ENCODE measurements at places on chromosomes 3 and 15. TPM values are rescaled to one million over a fixed set of nuclear protein-coding genes. Genes with fewer than 3 reads are reported as not detected.

DNA sequence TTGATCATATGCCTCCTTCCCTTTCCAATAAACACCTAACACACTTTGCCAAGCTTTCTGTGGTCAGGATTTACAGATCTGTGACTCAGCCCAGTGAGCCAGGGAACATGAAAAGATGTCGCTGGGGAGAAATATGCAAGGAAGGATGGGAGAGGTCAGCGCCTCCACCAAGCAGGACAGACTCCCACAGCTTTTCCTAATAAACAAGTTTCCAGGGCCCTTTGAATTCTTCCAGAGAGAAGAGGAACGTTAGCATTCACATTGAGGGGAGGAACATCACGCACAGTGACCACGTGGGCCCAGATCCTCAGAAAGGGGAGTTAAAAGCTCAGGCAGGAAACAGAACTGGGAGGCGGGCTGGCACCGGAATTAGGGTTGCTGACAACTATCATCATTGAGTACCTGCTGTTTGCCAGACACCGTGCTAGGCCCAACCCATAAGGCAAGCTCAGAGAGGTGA, 33.3 kb upstream of the MRPS22 start:
- no peaks in the 10 kb centered on the region for H3K4me1 ChIP-seq
- H3K27me3 ChIP-seq = no peaks in the 10 kb centered on the region
- no peak overlapping the region for H3K4me3 ChIP-seq
- H3K36me3 ChIP-seq = no peaks in the 10 kb centered on the region
- DNase-seq = no peak

DNA sequence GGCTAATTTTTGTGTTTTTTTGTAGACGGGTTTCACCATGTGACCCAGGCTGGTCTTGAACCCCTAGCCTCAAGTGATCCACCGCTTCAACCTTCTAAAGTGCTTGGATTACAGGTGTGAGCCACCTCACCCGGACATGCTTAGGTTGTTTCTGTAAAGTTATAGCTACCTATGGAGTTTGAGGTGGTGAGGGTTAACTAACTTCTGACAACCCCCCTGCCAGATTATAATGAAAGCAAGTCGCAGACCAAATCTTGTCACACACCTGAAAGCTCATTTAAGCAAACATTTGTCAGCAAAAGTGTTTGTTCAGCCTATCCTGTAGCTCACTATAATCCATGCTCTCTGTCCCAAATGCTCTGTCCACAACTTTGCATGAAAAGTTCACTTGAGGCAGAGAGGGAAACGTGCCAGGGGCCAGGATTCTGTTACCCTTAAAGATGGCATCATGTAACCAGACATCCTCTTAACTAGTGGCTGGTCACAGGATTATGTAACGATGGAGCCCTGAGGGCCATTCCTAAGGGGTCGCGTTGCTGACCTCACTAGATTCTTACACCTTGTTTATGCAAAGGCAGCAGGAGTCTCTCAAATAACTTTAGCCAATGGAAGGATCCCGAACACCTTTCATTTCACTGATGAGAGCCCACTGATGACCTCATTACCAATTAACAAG, 24.1 kb upstream of the SENP5 start:
- no peak for DNase-seq
- H3K27me3 ChIP-seq = no peaks in the 10 kb centered on the region
- H3K4me1 ChIP-seq = no peaks in the 10 kb centered on the region
- no peak overlapping the region for H3K4me3 ChIP-seq
- no peaks in the 10 kb centered on the region for H3K36me3 ChIP-seq

GRCh38 chr3:157441102-157441624, 4.5 kb downstream of the PTX3 start:
- peaks cover 4% of the 10 kb centered on the region for H3K36me3 ChIP-seq
- H3K4me3 ChIP-seq = no peak overlapping the region
- H3K4me1 ChIP-seq = peaks cover 5% of the 10 kb centered on the region

- no peaks in the 10 kb centered on the region for H3K4me1 ChIP-seq
- no peaks in the 10 kb centered on the region for H3K27me3 ChIP-seq
- H3K36me3 ChIP-seq = no peaks in the 10 kb centered on the region
Observed at GRCh38 chr3:109640146-109640652, 302.9 kb upstream of the DPPA4 start.

- no peaks in the 10 kb centered on the region for H3K27me3 ChIP-seq
- no peaks in the 10 kb centered on the region for H3K36me3 ChIP-seq
- H3K4me1 ChIP-seq = no peaks in the 10 kb centered on the region
- DNase-seq = no peak
Observed at GRCh38 chr15:66595332-66595731, 29.5 kb upstream of the LCTL start.

- peaks cover 3% of the 10 kb centered on the region for H3K36me3 ChIP-seq
- no peaks in the 10 kb centered on the region for H3K4me1 ChIP-seq
- DNase-seq = no peak
Observed at GRCh38 chr15:56207092-56207491, 36.6 kb downstream of the RFX7 start.

GRCh38 chr15:55649058-55649423, 60.9 kb upstream of the PYGO1 start:
- no peak for DNase-seq
- peaks cover 2% of the 10 kb centered on the region for H3K27me3 ChIP-seq
- H3K4me3 ChIP-seq = no peak overlapping the region
- no peak overlapping the region for H3K27ac ChIP-seq
- no peaks in the 10 kb centered on the region for H3K36me3 ChIP-seq

GRCh38 chr3:109772520-109772919, 435.2 kb upstream of the DPPA4 start:
- DNase-seq = no peak
- no peak overlapping the region for H3K4me3 ChIP-seq
- H3K4me1 ChIP-seq = no peaks in the 10 kb centered on the region
- H3K36me3 ChIP-seq = no peaks in the 10 kb centered on the region
- no peaks in the 10 kb centered on the region for H3K27me3 ChIP-seq

HTR3E gene
- not detected for total RNA-seq

DNA sequence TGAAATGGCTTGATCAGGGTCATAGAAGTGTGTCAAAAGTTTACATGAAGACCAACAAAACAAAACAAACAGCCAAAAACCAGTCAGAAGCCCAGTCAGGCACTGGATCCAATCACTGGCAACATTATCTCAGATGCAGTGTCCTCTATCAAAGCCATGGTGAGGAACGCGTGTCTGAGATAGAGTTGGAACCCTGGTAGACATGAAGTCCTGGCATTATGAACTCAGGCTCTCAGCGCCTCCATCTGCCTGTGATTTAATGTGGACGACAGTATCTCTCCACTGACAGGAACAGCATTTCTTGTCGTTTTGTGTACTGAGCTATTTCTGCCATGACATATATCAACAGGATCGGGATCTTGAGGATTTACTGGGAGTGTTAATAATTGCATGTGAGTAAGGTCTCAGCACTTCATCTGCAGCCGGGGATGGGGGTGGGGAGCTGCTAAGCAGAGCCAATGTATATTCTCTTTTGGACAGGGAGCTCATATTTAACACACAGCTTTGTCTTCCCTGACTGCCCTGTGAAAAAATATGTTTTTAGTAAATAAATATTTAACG, 1120.0 kb downstream of the IGSF11 start:
- H3K36me3 ChIP-seq = no peaks in the 10 kb centered on the region
- H3K27me3 ChIP-seq = no peaks in the 10 kb centered on the region
- H3K4me3 ChIP-seq = no peak overlapping the region

GRCh38 chr15:26083896-26084295, 220.8 kb upstream of the ATP10A start:
- no peak overlapping the region for H3K27ac ChIP-seq
- no peaks in the 10 kb centered on the region for H3K36me3 ChIP-seq

DNA sequence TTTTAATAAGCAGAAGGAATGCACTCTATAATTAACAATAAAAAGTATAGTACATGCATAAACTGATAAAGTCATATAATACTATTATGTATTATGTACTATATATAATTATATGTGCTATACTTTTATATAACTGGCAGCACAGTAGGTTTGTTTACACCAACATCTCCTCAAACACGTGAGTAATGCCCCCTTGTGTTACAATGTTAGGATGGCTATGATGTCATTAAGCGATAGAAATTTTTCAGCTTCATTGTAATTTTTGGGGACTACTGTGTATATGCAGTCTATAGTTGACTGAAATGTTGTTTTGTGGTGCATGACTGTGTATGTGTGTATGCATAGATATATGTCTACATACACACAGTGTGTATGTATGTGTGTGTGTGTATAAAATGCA, 100.6 kb downstream of the SLMAP start:
- no peaks in the 10 kb centered on the region for H3K27me3 ChIP-seq
- no peak overlapping the region for H3K4me3 ChIP-seq
- DNase-seq = no peak

DNA sequence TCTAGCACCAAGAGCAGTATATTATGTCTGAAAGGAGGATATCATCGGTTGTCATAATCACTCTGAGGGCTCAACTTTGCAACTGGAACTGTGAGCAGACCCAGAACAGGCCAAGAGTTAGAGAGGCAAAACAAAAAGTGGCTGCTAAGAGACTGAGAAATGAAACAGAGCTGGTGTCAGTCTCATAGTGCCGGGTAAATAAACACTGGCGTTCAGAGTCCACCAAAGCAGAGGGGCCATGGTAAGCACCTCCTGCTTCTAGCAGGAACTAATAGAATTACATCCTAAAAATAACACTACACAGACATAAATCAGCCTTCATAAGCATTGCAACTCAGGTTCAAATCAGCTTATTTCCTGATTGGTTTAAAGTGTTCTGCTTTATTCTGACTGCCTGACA, 10.3 kb upstream of the IL12A start:
- H3K4me1 ChIP-seq = no peaks in the 10 kb centered on the region
- no peaks in the 10 kb centered on the region for H3K36me3 ChIP-seq
- DNase-seq = no peak
- no peak overlapping the region for H3K27ac ChIP-seq
- no peak overlapping the region for H3K4me3 ChIP-seq

RLBP1 gene
- total RNA-seq = 3.6 TPM

- DNase-seq = no peak
- no peak overlapping the region for H3K4me3 ChIP-seq
- H3K27me3 ChIP-seq = no peaks in the 10 kb centered on the region
- no peak overlapping the region for H3K27ac ChIP-seq
Observed at GRCh38 chr15:26739791-26740190, 33.1 kb downstream of the GABRB3 start.

ASB14 gene
- total RNA-seq = 0.50 TPM

SLC27A2 gene
- 3.8 TPM for total RNA-seq

GRCh38 chr3:172782235-172782634, 31.7 kb downstream of the ECT2 start:
- no peak for DNase-seq
- H3K4me1 ChIP-seq = no peaks in the 10 kb centered on the region
- no peak overlapping the region for H3K4me3 ChIP-seq
- no peaks in the 10 kb centered on the region for H3K36me3 ChIP-seq

- no peaks in the 10 kb centered on the region for H3K36me3 ChIP-seq
- DNase-seq = peak; percentile 88
Observed at GRCh38 chr15:47184003-47184907, 533.0 kb upstream of the SEMA6D start.

UACA gene
- total RNA-seq = 188 TPM

- no peaks in the 10 kb centered on the region for H3K36me3 ChIP-seq
- peaks cover 4% of the 10 kb centered on the region for H3K4me1 ChIP-seq
- H3K27ac ChIP-seq = peak overlapping the region; percentile 33
- DNase-seq = no peak
- H3K4me3 ChIP-seq = no peak overlapping the region
Observed at GRCh38 chr3:129224984-129225393, 24.4 kb upstream of the COPG1 start.

ATP13A4 gene
- total RNA-seq = 26.4 TPM

CGNL1 gene
- 30.9 TPM for total RNA-seq

POC1A gene
- total RNA-seq = 3.9 TPM

DNA sequence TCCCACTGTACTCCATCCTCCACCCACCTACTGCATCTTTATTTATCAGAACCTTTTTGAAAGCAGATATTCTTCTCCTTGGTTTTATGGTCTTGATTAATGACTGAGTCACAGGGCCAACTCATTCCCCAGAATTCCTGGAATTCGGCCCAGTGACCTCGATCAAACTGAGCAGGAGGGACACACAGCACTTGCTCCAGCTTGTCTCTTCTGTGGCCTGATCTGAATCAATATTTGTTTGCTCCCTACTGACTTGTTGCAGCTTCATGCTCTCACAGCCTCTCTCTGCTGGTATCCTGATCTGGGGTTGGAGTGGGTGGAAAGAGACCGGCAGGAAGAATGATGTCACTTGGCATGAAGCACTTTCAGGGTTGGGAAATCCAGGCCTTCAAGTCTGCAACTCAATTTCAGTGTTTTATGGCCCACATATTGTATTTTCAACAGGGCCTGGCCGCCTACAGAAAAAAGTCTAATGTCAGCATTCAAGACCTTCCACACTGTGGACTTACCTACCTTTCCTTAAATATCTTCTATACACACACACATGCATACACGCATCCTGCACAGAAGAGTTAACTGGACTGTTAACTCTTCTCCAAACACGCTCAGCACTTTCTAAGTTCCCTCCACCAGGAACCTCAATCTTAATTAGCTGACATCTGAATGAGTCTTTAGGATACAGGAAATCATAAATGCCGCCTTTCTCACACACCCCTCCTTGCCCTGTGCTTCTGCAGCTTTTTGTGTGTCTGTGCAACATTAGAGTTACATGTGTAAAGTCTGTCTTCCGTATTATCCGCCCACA, 4.6 kb downstream of the ANXA2 start:
- no peaks in the 10 kb centered on the region for H3K36me3 ChIP-seq
- H3K4me3 ChIP-seq = peak overlapping the region; percentile 6
- peak overlapping the region; percentile 91 for H3K27ac ChIP-seq
- DNase-seq = no peak
- H3K27me3 ChIP-seq = peaks cover 7% of the 10 kb centered on the region
- peaks cover 35% of the 10 kb centered on the region for H3K4me1 ChIP-seq

DNA sequence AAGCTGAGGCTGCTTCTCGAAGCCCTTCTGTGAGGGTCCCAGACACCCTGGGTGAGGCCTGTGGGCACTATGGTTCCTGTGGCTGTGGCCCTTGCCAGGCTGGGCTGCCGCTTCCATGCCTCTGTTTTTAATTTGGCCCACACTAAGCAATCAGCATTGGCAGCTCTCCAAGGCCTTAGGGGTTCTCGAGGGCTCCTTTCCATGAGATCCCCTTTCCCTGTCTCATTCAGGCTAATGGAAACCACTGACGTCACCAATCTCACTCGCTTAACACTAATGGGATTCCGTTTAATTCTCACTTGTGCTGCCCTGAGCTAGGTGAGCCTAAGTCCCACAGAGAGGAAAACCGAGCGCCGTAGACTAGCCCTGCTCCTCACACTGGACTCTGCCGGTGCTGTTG, 60.2 kb upstream of the RAB6B start:
- no peak overlapping the region for H3K4me3 ChIP-seq
- no peak for DNase-seq
- H3K4me1 ChIP-seq = peaks cover 18% of the 10 kb centered on the region
- H3K27me3 ChIP-seq = no peaks in the 10 kb centered on the region

PLA1A gene
- total RNA-seq = 0.69 TPM

STARD5 gene
- total RNA-seq = 4.5 TPM

DUOX2 gene
- 0.11 TPM for total RNA-seq

- H3K36me3 ChIP-seq = peaks cover 9% of the 10 kb centered on the region
- peak overlapping the region; percentile 62 for H3K27ac ChIP-seq
- no peak for DNase-seq
- no peaks in the 10 kb centered on the region for H3K27me3 ChIP-seq
Observed at GRCh38 chr15:67097930-67098740, 32.7 kb downstream of the SMAD3 start.

All from spinal cord (tissue), 10 donors.